CD4-positive, alpha-beta T cell treated with Interferon alpha-2 for 1 hour (primary cell): ENCODE measurements at places on chromosomes 4 and X.

GRCh38 chr4:53101191-53101581 lies 239.1 kb downstream of the RASL11B start:
- no peak for DNase-seq

GRCh38 chrX:42079968-42080367 lies 156.6 kb upstream of the CASK start:
- no peak for DNase-seq

DNA sequence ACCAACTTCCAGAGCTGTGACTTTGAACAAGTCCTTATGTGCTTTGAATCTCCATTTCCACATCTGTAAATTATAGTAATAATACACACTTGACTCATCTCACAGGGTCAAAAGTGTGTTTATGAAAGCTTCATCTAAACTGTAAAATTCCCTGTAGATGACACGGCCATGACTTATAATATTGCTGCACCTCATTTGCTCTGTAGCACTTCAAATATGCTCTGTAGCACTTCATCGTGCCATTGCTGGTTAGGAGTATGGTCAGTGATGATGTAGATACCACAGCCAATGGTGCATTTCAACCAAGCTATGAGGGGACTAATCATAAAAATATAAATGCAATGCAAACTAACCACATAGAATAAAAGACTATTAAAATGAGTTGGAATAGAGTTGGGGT lies 318.6 kb downstream of the ANK2 start:
- DNase-seq = no peak

DNA sequence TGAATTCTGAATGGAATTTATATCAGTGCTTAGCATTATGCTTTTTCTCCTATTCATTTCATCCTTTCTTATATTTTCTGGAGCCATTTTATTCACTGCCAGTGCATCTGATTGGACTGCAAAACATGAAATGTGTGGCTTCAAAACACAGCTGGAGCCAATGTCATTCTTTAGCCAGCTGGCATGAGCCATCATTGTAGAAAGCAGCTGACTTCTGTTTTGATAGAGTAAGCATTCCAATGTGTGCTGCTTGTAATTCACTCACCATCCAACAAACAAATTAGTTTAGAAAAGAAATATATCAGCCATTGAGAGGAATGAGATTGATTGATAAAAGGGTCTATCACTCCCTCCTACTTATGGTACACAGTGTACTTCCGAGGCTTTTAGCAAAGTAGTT lies 2616.0 kb downstream of the ARAP2 start:
- no peak for DNase-seq

DNA sequence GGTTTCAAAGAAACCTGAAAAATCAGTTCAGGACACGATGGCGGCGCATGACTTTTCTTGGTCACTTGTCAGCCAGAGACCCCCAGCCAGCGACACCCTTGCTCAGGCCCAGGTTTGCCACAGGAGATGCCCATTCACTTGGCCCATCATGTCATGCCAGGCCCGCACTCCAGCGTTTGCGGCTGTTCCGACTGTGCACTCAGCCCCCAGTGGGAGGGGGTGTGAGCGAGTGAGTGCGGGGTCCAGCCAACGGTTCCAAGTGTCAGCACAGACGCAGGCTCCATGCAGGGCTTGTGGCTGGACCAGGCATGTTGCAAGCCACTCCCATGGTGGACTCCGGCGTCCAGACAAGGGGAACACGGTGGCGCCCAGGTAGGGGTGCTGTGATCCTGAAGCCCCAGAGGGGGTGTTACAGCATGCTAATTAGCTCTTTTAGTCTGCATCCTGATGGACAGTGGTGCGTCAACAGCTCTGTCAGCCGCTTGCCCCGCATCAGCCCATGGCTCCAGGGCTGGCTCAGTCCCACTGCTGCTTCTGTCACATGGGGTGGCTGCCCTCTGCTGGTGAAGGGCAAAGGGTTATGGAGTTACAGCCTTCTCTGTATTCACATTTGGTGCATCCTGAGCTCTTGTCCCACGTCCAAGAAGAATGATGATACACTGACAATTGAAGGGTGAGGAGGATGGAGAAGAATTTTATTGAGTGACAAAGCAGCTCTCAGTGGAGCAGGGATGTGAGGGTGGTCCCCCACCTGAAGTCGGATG lies 3.7 kb upstream of the MAEA start:
- DNase-seq = peak; percentile 32

DNA sequence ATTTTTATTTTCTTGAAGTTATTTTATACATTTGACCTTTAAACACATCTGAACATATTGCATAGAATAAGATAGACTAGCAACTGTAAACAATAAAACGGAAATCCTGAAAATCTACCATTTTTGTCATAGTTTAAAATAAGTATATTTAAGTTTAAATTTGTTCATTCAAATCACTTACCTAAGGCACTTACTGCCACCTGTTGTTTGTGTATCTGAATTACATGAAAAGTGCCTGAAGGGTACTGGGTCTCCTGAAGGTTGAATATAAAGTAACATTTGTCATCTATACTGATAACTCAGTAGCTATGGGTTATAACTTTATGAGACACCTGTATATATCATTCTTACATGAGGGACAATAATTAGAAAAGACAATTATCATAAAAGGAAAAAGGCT lies 38.6 kb downstream of the TRPC5 start:
- DNase-seq = no peak

- no peak for DNase-seq
Observed at GRCh38 chr4:11209826-11210225, 218.9 kb downstream of the HS3ST1 start.

GRCh38 chr4:189843413-189844009 lies 97.2 kb upstream of the FRG1 start:
- no peak for DNase-seq

GRCh38 chr4:57490520-57491255 lies 380.5 kb upstream of the IGFBP7 start:
- DNase-seq = no peak

DNA sequence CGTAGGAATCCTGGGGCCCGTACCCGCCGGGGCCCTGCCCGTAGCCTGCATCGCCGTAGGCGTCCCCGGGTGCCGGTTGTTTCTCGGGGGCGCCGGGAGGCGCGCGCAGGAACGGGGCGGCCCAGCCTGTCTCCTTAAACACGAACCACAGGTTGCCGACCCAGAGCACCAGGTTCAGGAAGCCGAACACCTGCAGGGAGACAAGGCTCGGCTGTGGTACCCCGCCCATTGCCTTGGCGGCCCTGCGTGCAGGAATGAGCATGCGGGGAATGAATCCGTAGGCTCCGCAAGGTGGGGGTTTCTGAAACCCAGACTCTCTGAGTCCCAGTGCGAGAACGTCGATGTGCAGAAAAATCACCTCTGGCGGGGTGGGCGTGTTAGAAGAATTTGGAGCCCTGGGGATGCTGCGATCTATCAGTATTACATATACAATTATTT lies 5.4 kb upstream of the PRICKLE3 start:
- DNase-seq = no peak

- no peak for DNase-seq
Observed at GRCh38 chr4:153497988-153498967, 32.1 kb downstream of the TMEM131L start.

GRCh38 chrX:5681159-5681558 lies 547.5 kb downstream of the NLGN4X start:
- DNase-seq = no peak

- DNase-seq = no peak
Observed at GRCh38 chrX:123570011-123570590, 162.8 kb downstream of the THOC2 start.

DNA sequence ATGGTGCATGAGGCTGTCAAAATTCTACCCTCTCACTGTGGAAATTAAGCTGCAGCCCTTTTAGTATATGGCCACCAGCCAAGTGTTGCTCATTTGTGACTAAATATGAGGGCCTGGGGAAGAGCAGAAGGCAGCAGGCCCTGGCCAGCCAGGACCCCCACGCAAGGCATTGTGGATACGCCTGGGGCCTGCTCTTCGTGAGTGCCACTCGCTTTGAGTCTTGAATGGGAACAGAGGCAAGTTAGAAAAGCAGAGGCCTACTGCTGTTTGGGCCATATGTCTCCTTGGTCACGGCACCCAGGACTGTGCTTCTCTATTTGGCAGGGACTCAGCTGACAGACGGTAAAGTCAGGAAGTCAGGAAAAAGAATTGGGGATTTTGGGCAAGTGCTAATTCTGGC lies 10.9 kb downstream of the RTL5 start:
- DNase-seq = no peak

GRCh38 chr4:13597141-13597540 lies 30.4 kb downstream of the BOD1L1 start:
- no peak for DNase-seq

DNA sequence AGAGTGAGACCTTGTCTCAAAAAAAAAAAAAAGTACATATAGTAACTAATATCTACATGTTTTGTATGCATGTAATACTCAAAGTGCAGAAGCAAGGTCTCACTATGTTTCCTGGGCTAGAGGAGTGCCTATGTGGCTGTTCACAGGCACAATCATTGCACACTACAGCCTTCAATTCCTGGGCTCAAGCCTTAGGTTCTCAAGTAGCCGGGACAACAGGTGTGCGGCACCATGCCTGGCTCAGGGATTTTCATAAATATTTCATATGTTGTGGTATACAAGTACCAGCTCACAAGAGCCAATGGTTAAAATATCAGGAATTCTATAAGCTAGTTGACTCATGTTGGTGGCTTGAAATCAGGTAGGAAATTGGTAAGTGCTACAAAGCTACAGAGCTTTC lies 94.8 kb downstream of the LARP7 start:
- no peak for DNase-seq

DNA sequence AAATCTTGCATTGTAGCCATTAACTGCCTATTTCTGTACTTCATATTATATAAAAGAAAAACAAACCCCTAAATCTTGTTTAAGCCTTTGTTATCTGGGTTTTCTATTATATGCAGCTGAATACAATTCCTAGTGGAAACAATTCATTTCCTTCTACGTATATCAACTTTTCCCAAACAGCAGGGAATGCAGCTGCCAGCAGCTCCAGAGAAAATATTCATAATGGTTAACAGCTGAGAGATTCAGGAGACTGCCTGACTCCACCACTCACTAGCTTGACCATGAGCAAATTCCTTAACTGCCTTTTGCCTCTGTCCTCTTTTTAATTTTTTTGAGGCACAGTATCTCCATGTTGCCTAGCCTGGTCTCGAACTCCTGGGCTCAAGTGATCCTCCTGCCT lies 146.2 kb downstream of the SPATA18 start:
- DNase-seq = no peak

GRCh38 chrX:109863811-109864210 lies 130.8 kb upstream of the ACSL4 start:
- no peak for DNase-seq

DNA sequence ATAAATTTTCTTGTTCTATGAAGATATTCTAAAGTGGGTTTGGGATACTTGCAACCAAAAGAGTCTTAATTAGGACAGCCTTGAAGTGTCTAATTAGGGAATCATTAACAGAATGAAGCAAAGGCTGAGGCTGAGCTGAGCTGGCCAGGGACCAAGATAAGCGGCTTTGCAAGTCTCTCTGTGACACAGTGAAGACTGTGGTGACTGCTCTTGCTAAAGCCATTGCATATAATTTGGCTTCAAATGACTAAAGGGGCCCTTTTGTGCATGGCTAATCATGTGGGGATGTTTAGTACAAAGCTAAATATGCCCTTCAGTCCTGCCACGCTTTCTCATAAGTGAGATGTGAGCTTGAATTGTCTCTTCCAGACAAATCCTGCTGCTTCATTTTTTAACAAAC lies 31.2 kb upstream of the GYPA start:
- DNase-seq = no peak

- no peak for DNase-seq
Observed at GRCh38 chrX:16797358-16797757, 11.1 kb downstream of the TXLNG start.

- DNase-seq = no peak
Observed at GRCh38 chr4:87932718-87933141, 42.8 kb upstream of the SPP1 start.

GRCh38 chrX:67050760-67051159 lies 411.9 kb upstream of the EDA2R start:
- no peak for DNase-seq

DNA sequence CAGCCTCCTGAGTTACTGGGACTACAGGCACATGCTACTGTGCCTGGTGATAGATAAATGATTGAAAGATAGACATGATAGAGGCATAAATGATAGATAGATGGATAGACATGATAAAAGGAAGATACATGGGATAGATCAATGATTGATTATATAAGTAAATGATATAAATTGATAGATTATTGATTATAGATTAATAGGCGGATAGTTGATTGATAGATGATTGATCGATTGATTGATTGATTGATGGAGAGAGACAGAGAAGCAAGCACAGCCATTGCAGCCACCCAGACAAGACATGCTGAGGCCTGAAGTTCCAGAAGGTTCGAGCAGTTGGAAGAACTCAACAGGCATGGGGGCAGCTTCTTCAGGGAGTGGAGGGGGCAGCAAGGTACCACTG lies 17.7 kb upstream of the PLXNB3 start:
- DNase-seq = no peak

GRCh38 chr4:108763226-108763593 lies 357 bp upstream of the ETNPPL start:
- DNase-seq = no peak

GRCh38 chr4:151717909-151718628 lies 42.7 kb downstream of the GATB start:
- no peak for DNase-seq

DNA sequence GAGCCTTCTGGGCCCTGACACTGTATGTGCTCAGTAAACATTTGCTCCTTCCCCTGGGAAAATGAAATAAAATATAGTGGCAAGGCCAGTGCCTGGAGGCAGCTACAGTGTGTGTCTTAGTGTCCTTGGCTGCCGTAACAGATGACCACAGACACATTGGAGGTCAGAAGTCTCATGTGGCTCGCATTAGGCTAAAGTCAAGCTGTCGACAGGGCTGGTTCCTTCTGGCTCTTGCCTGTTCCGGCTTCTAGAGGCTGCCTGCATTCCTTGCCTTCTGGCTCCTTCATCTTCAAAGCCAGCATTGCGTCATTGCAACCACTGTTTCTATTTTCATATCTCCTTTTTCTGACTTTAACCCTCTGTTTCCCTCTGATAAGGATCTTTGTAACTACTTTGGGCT lies 83.6 kb upstream of the STX18 start:
- DNase-seq = no peak

DNA sequence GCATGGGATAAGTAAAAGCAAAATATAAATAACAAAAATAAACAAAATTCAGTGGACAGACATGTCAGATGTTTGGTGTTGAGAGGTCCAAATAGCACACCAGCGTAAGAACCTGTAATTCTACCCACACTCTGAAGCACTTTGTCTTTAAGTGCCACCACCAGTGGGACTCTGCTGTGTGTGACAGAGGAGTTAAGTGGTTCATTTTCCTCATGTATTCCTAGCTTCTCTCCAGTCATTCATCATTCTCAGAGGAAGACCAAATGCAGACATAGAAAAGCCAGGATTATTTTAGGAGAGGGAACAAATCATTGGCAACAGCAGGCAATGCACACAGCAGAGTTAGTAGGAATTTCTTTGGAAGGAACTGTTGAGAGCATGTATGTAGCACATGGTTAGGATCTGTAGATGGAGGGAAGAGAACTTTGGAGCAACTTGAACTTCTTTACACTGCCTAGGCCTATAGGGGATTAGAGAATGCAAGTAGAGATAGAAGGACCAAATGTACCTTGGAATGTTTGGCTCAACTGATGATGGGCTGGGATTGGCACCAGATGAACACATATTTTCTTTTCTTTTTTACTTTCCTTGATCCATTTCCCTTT lies 43.0 kb upstream of the ARHGAP24 start:
- no peak for DNase-seq
